Hematopoietic multipotent progenitor cell treated with erythropoietin and hydrocortisone succinate and interleukin-3 and kit ligand, for 6 days (in vitro differentiated cells): ENCODE measurements at places on chromosomes 16 and 17.

GRCh38 chr17:74566132-74566753 is 1.1 kb downstream of the CD300H start:
- peak; percentile 77 for DNase-seq

GRCh38 chr16:78469787-78470186 is 370.3 kb downstream of the WWOX start:
- no peak for DNase-seq

GRCh38 chr17:48148854-48149786 is 41.6 kb downstream of the SNX11 start:
- no peak for DNase-seq

- DNase-seq = peak; percentile 64
These were observed at the start of gene ITGB4 for GRCh38 chr17:75720656-75721462. TSS of gene ITGB4 (plus strand) at chr17:75721459. CDS start at chr17:75724704, 3,245 bp downstream.

GRCh38 chr17:37312137-37312923 is 63.5 kb upstream of the C17orf78 start:
- DNase-seq = peak; percentile 60

GRCh38 chr16:50879873-50880695 is 138.2 kb downstream of the CYLD start:
- no peak for DNase-seq

DNA sequence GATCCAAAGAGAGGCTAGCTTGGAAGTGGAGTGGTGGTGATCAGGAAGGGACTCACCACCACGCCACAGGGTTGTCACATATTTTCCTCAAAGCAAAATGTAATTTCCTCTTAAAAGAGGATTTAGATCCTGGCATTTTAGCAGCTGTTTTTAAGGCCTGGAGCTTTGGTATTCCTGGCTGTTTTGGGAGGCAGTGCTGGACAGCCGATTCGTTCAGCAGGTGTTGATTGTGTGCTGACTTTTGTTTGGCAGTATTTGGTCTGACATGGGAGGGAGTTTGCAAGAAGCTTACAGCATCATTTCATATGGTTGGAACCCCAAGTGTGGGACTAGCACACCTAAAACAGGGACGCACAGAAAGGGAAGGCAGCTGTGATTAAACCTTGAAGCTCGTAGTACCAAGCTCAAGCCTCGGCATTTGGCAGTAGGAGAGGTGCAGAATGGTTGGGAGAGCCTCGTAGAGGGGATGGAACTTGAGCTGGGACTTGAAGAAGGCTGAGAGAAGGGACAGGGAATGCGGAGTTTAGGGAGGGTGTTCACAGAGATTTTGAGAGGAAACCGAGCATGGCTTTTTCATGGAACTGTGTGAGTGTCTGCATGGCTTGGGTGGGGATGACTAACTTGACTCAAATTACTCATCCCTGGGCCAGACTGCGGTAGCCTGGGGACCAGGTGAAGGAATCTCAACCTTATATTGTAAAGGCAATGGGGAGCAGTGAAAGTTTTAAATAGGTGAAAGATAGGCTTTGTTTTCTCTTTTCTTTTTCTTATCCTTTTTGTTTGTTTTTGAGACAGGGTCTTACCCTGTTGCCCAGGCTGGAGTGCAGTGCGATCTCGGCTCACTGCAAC is 52.3 kb downstream of the RPTOR start:
- DNase-seq = no peak

GRCh38 chr16:48113471-48113870 is 42.3 kb downstream of the ABCC12 start:
- no peak for DNase-seq

GRCh38 chr16:85571813-85572619 is 41.1 kb upstream of the GSE1 start:
- DNase-seq = peak; percentile 95

- no peak for DNase-seq
These were observed 115.6 kb upstream of the HSBP1 start for GRCh38 chr16:83692224-83692623.

DNA sequence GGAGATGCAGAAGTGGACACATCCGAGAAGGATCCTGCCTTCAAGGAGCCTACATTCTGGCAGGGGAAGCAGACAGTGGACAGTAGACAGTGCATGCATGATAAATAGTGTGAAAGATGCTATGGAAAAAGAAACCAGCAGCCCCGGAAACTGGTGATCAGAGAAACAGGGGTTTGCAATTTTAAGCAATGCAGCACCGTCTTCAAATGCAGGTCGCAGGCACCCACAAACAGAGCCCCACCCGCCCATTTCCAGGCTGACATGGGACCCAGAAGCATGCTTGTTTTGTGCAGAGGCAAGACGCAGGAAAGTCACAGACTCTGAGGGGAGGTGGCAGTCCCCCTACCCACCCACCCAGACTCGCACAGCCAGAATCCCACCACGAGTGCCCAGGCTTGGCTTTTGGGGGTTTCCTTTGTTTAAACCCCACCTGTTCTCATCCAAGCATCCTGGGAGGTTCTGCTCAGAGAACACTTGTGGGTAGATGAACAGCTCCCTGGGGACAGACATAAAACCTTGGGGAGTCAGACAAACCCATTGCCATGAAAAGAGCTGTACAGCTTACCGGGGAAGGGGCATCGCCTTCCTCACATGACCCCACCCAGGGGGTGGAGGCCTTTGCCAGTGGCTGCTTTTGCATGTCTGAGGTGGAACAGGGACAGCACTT is 114.3 kb downstream of the MGAT5B start:
- DNase-seq = no peak

- DNase-seq = no peak
These were observed 36.0 kb downstream of the LGALS9 start for GRCh38 chr17:27666831-27667560.

- DNase-seq = peak; percentile 50
These were observed 143.6 kb downstream of the COPRS start for GRCh38 chr17:31715446-31715845.

DNA sequence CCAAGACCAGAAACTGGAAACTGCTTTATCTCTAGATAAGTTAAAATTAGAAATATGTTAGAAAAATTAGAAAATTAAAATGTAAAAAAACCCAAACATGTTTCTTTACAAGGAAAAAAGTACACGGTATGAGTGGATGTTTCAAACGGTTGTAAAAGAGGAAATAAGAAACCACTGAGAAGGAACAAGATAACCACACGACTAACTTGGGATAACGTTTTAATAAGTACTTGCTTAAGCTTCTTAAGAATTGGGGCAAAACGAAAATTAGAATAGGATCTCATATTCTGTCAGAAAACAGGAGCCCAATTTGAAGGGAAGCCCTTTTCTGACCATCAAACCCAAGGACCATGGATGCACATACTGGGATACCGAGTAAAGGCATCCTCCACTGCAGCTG is 31.0 kb downstream of the MBTPS1 start:
- DNase-seq = peak; percentile 68

GRCh38 chr16:29815032-29815721 is 775 bp upstream of the PAGR1 start:
- DNase-seq = peak; percentile 73

- DNase-seq = peak; percentile 54
These were observed 146.6 kb downstream of the TRIM37 start for GRCh38 chr17:58960068-58960467.

GRCh38 chr16:3591436-3591803 is 14.2 kb upstream of the NLRC3 start:
- DNase-seq = no peak

- no peak for DNase-seq
These were observed 6.0 kb downstream of the MXRA7 start for GRCh38 chr17:76704805-76705204.

- no peak for DNase-seq
These were observed 22.6 kb upstream of the ANKFN1 start for GRCh38 chr17:56130631-56131030.

- DNase-seq = no peak
These were observed 88.4 kb upstream of the SMURF2 start for GRCh38 chr17:64750478-64750877.

GRCh38 chr16:74261068-74261467 is 35.5 kb upstream of the PSMD7 start:
- DNase-seq = no peak

DNA sequence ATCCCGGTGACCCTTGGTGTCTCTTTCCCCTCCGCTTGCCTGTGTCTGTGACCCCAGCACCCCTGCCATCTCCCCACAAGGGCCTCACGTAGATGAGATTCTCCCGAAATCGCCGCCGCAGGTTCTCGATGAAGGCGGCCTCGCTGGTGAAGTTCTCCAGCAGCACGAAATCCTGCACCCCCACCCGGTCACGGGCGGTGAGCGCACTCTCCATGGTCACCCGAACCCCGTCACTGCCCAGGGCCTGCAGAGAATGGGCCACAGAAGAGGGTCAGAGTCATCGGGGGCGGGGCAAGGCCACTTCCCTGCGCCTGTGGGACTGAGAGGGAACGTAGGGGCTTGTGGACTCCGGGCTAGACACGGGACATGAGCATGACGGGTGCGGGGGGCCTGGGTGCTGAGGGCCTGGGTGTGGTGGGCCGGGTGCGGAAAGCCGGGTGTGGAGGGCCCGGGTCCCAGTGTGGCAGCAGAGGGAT is 8.4 kb downstream of the MYO1C start:
- no peak for DNase-seq

- DNase-seq = peak; percentile 69
These were observed 276.5 kb downstream of the XYLT1 start for GRCh38 chr16:17194190-17194780.

GRCh38 chr17:74749279-74750038 is 1.0 kb downstream of the NHERF1 start:
- DNase-seq = peak; percentile 47

DNA sequence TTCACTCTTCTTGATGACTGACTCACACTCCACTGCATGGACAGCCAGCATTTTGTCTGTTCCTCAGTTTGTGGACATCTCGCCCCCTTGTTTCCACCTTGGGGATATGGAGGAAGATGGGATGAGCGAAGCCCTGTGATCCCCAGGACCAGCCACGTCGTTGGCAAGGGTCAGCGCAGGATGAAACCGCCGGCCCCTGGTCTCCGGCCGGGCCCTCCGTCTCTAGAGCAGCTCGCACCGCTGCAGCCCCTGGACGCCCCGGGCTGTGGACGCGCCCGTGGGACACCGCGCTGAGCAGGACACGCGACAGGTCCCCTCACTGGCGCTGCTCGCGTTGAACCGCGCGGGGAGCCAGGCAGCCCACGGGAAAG is 604 bp upstream of the ZC3H18 start:
- DNase-seq = no peak

DNA sequence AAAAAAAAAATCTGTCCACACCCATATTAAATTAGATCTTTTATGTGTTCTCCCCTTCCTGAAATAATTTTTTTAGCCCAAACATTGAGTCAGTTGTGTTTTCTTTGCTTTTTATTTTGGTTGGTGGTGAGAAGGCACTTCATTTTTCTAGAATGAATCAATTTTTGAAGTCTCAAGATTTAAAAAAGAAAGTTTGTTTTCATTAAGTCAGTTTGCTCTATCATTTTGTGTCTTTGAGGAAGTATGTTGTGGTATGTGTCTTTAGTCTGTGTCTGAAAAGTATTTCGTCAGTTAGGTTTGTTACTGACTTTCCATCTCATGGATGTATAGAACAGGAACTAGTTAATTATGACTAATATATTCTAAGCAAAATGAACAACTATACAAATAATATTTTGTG is 3.8 kb downstream of the IGF2BP1 start:
- DNase-seq = no peak

- peak; percentile 11 for DNase-seq
These were observed 13.4 kb downstream of the RTN4RL1 start for GRCh38 chr17:2011411-2012371.

- DNase-seq = no peak
These were observed 28.7 kb upstream of the GRIN2A start for GRCh38 chr16:10210944-10211343.

GRCh38 chr16:56311208-56312027 is 113.9 kb downstream of the AMFR start:
- peak; percentile 38 for DNase-seq

GRCh38 chr16:85448557-85449190 is 164.4 kb upstream of the GSE1 start:
- DNase-seq = peak; percentile 45

GRCh38 chr17:66842959-66843358 is 8.0 kb downstream of the CACNG5 start:
- DNase-seq = no peak

DNA sequence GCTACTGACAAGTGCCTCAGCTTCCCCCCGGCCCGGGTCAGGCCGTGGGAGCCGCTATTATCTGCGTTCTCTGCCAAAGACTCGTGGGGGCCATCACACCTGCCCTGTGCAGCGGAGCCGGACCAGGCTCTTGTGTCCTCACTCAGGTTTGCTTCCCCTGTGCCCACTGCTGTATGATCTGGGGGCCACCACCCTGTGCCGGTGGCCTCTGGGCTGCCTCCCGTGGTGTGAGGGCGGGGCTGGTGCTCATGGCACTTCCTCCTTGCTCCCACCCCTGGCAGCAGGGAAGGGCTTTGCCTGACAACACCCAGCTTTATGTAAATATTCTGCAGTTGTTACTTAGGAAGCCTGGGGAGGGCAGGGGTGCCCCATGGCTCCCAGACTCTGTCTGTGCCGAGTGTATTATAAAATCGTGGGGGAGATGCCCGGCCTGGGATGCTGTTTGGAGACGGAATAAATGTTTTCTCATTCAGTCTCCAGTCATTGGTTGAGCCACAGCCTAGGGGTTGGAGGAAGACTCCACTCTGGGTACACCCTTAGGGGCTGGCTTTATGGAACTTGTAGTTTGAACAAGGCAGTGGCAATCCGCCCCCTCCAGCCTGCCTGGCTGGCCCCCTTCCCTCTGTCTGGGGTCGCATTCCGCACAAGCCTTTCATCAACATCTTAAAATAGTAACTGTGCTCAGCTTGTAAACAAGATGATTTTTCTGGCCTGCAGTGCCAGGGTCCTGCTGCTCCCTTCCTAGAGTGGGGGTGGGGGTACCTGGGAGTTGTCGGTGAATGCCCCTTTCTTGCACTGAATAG is 4.1 kb downstream of the SYNGR2 start:
- peak; percentile 74 for DNase-seq
